ENCODE measurements at places on chromosomes 1 and 21. TPM values are rescaled to one million over a fixed set of nuclear protein-coding genes. Genes with fewer than 3 reads are reported as not detected.

Gene PTCH2
- total RNA-seq: 2.0 TPM

Gene SELE
- total RNA-seq: 0.47 TPM

- ATAC-seq: no peak
Measured at GRCh38 chr1:212860713-212861581, 2.9 kb downstream of the FLVCR1 start.

- ATAC-seq: no peak
Measured at GRCh38 chr1:3733883-3734589, 18.2 kb upstream of the CCDC27 start.

GRCh38 chr1:204569478-204569877, 53.3 kb downstream of the MDM4 start:
- no peak for ATAC-seq

- no peak for ATAC-seq
Measured at GRCh38 chr1:115327270-115327669, 10.8 kb downstream of the NGF start.

Gene PIK3R3
- total RNA-seq: 28.0 TPM

DNA sequence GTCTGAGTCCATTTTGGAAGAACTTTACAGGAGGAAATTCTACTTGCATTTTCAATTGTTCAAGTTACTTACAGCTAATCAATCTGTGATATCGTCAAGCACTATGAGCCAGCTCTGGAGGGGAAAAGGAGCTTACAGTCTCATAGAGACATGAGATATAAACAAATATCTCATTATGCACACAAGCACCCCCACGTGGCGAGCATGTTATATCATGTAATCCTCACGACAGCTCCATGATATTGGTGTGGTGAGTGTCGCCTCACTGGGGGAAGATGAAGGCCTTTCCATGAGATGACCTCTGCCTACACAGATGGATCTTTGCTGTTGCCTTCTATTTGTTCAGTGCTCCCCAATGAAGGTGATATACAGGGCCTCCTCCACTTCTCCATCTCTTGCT, 34.6 kb downstream of the TNR start:
- ATAC-seq: no peak

DNA sequence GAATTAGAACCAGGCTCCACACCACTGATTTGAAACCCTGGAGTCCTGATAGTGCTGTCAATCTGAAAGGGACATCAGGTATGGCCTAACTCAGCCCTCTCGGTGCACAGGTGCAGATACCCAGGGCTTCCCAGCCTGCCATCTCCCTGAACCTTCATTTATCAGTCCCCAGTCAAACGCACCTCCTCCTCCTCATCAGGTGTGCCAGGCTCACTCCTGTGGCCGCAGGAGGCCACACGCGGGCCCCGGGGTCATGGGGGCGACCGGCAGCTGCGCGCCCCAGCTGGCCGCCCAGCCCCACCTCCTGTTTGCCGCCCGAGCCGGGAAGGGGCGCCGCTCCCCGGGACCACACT, 572 bp downstream of the FUCA1 start:
- ATAC-seq: no peak

DNA sequence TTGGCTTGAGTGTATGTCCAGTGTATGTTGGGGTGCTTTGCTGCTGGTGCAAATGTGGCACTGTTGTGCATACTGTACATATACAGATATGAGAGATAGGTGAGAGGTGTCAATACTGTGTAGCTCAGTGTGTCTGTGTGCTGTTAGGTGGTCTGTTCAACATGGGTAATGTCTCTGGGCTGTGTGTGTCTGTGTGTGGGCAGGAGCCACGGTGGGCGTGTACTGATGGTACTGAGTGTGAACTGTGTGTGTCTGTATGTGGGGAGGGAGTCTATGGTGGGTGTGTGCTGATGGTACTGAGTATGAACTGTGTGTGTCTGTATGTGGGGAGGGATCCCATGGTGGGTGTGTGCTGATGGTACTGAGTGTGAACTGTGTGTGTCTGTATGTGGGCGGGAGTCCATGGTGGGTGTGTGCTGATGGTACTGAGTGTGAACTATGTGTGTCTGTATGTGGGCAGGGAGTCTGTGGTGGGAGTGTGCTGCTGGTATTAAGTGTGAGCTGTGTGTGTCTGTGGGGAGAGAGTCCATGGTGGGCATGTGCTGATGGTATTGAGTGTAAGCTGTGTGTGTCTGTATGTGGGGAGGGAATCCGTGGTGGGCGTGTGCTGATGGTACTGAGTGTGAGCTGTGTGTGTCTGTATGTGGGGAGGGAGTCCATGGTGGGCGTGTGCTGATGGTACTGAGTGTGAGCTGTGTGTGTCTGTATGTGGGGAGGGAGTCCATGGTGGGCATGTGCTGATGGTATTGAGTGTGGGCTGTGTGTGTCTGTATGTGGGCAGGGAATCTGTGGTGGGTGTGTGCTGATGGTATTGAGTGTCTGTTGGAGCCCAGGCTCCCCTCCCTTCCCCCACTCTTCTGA, 32.2 kb upstream of the FOXO6 start:
- ATAC-seq: no peak

Gene P3H1
- 38.0 TPM for total RNA-seq

Gene SDHB
- total RNA-seq: 132 TPM

Gene GNG12
- total RNA-seq: 90.7 TPM

DNA sequence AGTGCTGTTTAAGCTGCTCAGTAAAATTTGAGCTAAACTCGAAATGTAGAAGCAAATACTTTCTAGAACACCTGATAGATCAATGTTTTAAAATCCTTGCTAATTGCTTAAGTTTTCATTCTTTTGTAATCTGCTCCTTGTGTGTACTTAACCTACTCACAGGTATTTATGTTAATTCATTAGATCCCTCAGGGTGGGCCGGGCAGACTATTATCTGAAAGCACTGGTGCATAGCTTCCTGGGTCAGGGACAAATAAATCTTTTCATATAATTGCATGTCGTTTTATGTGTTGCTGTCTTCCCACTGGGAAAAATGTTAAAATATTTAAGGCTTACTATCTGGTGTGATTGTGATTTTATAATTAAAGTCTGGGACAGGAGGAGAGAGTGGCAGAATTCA, 440.5 kb downstream of the SMYD3 start:
- ATAC-seq: peak; percentile 40

DNA sequence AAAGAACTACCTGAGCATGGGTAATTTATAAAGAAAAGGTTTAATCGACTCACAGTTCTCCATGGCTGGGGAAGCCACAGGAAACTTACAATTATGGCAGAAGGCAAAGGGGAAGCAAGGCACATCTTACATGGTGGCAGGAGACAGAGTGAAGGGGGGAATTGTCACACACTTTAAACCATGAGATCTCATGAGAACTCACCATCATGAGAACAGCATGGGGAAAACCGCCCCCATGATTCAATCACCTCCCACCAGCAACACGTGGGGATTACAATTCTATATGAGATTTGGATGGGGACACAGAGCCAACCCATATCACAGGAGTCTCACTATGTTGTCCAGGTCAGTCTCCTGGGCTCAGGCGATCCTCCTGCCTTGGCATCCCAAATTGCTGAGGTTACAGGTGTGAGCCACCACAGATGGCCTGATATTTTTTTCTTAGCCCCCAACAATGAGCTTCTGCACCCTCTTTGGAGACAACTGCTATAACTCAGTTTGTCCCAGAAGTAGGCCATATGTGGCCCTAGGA, 22.5 kb upstream of the MORC3 start:
- ATAC-seq: no peak

GRCh38 chr1:160704250-160704649, 7.4 kb downstream of the CD48 start:
- no peak for ATAC-seq

Gene ETV3
- total RNA-seq: 20.3 TPM

GRCh38 chr21:44903050-44903685, 17.5 kb downstream of the ITGB2 start:
- no peak for ATAC-seq

Gene KRTAP21-2
- not detected for total RNA-seq

- ATAC-seq: no peak
Measured at GRCh38 chr1:205492774-205493173, 11.7 kb upstream of the CDK18 start.

DNA sequence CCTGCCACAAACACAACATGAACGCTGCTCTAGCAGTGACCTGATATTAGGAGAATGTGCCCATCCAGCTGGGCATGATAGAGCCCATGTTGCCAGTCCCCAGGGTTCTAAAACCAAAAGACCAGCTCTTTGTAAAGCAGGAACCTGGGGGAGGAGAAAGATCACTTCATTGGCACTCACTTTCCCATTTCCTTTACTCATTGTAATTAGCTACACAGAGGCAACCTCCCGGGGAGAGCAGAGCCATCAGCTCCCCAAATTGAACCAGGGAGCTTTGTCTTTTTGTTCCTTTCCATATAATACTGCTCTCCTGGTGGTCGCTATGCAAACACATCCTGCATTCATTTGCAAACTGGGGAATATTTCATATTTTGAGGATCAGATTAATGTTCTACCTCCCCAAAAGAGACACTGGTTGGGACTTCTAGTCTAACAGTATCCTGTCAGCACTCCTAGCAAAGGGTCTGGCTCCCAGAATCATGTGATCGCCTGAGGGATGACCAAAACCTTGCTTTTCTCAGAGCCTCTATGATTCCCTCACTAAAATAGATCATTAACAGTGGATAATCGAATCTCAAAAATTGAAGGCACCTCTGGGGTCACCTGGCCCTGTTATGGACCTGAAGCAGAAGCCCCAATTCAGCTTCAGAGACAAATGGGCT, 76.7 kb upstream of the CD1D start:
- no peak for ATAC-seq

GRCh38 chr1:147534386-147534785, 6.9 kb upstream of the BCL9 start:
- ATAC-seq: no peak

GRCh38 chr1:54054438-54054749, 986 bp downstream of the TCEANC2 start:
- no peak for ATAC-seq

- no peak for ATAC-seq
Measured at GRCh38 chr1:55279627-55280026, 64.5 kb upstream of the USP24 start.

GRCh38 chr1:77265180-77265579, 16.6 kb upstream of the AK5 start:
- ATAC-seq: no peak

Gene OR2T12
- total RNA-seq: not detected

Gene SPRR2D
- not detected for total RNA-seq

Gene FAM3B
- 0.49 TPM for total RNA-seq

GRCh38 chr1:13817906-13818305, 117.9 kb downstream of the PRDM2 start:
- ATAC-seq: no peak

- no peak for ATAC-seq
Measured at GRCh38 chr1:94989398-94989797, 62.5 kb upstream of the CNN3 start.

Measured in motor neuron (in vitro differentiated cells).